ENCODE measurements at places on chromosomes 2 and 18.
A peak's percentile ranks its signal among the peaks of the same experiment; 100 is the strongest.

DNA sequence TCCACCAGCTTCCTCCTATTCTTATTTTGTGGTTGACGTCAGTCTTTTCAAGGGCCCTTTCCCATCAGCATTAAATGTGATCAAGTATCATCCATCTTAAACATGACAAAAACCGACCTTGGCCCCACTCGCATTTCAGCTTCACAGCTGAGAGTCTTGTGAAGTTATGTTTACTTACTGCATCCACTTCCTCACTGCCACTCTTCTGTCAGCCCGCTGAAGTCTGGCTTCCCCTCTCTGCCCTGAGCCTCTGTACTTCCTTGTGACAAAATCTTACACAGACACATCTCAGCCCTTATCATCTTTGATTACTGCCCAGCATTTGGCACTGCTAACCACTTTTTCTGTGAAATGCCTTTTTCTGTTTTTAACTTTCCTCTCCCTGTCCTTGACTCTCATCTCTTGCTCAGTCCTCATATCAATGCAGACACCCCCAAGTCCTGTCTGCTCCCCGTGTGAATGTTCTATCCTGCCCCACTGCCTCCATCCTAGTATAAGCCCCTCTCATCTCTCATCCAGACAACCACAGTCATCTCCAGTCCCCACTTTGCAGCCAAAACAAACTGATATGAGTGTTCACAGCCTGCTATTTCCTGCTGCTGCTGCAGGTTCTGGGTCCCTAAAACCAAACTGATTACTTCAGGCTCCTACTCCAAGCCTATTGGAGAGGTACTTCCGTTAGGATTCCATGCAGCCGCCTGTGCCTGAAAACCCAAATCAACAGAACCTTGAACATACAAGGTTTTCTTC is 31.4 kb downstream of the FOSL2 start:
- no peak for DNase-seq

DNA sequence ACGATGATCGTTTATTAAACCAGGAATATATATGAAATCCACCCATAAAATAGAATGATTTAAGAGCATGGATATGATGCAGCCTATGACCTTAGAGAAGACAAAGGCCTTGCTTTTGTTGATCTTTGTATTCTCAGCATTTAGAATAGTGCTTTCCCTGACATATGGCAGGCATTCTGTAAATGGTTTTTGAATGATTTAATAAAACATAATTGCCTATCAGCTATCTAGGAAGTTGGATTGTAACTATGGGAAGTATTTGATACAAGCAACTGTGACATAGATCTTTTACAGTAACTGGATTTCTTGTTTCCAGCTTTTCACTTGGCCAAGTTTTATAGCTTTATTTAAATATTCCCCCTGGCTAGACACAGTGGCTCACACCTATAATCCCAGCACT is 5.1 kb upstream of the GPR155 start:
- no peak for DNase-seq

DNA sequence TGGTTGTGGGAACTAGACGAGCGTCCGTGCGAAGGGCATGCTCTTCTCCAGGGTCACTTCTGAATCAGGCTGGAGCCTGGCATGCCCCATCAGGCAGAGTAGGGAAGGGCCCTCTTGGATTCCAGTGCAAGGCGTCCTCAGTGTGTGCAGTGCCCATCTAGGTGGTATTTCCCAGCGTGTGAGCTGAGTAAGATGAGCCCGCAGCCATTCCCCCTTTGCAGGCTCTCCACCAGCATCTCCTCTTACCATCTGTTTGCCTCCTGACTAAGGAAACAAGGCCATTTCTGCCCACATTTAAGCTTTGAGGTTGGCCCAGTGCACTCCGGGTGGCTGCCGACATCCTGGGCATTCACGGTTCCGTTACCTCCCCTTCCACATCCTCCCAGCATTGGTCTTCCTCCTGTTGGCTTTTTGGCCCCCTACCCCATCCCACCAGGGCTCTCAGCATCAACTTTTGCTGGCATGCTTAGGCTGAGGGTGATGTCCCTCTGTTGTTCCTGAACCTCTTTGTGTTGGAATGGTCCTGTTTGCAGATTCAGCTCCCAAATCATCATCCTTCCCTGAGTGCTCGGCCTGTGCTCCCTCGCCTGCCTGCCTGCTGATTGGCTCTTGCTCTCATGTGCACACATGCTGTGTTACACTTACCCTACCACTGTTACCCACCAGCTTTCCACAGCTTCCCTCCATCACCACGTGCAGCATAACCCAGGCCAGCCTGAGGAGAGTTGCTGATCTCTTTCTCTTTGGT is 11.8 kb downstream of the CEP68 start:
- DNase-seq, result no peak

DNA sequence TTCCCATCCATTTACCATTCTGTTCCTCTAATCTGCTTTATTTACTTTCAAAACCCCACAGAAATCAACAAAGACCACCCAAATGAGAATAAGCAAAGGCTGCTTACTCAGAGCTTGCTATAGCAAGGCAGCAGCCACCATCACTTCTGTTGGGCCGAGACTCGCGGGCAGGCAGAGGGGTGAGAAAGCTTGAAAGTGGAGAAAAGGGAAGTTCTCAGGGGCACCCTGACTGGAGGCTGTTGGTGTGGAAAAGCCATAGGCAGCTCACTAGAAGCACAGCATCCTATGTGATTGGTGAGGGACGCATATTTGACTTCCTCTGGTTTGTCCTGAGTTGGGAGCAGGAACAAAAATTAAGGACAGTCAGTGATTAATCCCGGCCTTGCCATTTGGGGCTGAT is 269.7 kb upstream of the THSD7B start:
- DNase-seq, result no peak

- DNase-seq, result peak; percentile 81
These were observed 35.0 kb downstream of the RTN4 start for GRCh38 chr2:55014962-55015939.

GRCh38 chr2:113098041-113098440 is 29.4 kb upstream of the IL1RN start:
- no peak for DNase-seq

Data from LoVo (cell line).